ENCODE measurements at places on chromosomes 2 and 18. TPM values are rescaled to one million over a fixed set of nuclear protein-coding genes. Genes with fewer than 3 reads are reported as not detected.

- H3K27ac ChIP-seq: no peak overlapping the region
- DNase-seq: no peak
- peaks cover 16% of the 10 kb centered on the region for H3K4me1 ChIP-seq
- H3K4me3 ChIP-seq: no peak overlapping the region
- H3K36me3 ChIP-seq: peaks cover 52% of the 10 kb centered on the region
Observed at GRCh38 chr18:12310762-12311161, 2.7 kb downstream of the TUBB6 start.

DNA sequence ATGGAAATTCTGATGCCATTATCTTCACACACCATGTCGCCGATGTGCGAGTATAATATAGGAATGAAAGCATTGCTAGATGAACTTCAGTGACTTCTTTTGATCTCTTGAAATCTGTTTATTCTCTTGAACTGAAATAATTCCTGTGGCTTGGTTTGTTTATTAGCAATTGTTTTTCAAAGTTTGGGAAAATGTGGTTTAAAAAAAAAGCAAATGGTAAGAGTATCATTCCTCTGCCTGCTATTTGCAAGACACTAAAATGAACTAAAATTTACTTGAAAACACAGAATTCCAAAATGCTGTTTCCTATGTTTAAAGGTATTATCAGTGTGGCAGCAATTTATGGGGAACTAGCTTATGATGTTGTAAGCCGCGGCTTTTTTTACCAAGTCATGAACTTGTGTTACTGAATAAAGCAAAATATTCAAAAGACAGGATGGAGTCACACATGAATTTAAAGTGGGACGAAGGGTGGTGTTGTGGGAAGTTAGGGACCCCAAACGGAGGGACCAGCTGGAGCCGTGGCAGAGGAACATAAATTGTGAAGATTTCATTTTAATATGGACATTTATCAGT lies 96.4 kb downstream of the COLEC12 start:
- H3K4me3 ChIP-seq: no peak overlapping the region
- DNase-seq: no peak
- no peaks in the 10 kb centered on the region for H3K4me1 ChIP-seq
- H3K36me3 ChIP-seq: no peaks in the 10 kb centered on the region
- peaks cover 3% of the 10 kb centered on the region for H3K27me3 ChIP-seq

DNA sequence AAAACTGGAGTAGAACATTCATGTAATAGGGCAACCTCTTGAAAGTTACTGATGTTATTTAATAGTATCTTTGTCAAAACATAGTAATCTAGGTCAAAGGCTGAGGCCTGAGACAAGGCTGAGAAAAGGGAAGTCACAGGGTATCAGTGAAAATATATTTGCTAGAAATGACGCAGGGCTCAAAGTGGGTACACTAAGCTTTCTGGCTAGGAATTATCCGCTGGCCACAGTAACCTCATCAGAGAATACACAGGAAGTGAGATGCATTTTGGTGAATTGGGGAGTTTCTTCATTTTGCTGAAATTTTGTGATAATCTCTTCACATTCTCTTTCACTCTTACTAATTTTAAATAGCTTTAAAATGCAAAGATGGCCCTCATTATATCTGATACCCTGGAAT lies 206.8 kb downstream of the OTX1 start:
- no peak for DNase-seq
- no peak overlapping the region for H3K4me3 ChIP-seq
- H3K27ac ChIP-seq: no peak overlapping the region
- no peaks in the 10 kb centered on the region for H3K27me3 ChIP-seq
- H3K36me3 ChIP-seq: no peaks in the 10 kb centered on the region
- no peaks in the 10 kb centered on the region for H3K4me1 ChIP-seq

Gene OR6B2
- not detected for total RNA-seq

Gene ZSWIM2
- total RNA-seq: not detected

DNA sequence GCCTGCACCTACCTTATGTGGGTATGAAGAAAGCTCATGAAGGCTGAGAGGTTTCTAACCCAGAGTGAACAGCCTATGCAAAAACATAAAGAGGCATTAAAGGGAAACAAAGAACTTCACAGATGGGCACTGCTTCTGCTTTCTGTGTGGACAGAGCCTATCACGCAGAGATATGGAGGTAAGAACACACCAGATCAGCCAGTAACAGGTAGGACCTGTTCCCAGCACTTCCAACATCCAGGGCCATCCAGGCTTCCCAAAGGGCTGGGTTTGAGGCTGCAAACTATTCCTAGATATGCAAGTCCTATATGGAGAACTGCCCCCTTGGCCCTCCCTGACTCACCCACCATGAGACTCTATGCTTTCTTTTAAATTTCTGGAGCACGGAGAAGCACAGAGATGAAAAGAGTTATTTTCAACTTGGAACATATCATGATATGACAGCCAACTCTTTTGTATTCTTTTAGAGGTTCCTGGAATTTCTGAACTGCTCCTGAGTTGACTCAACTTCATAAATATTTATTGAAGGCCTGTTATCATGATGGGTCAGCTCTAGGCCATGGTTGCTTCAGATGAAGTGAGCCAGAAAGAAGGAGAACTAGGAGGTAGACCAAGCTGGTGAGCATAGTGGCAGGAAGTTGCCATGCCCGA lies 77.4 kb upstream of the PPP1CB start:
- no peak overlapping the region for H3K27ac ChIP-seq
- peaks cover 9% of the 10 kb centered on the region for H3K36me3 ChIP-seq
- H3K4me1 ChIP-seq: peaks cover 23% of the 10 kb centered on the region
- no peak for DNase-seq
- H3K4me3 ChIP-seq: no peak overlapping the region
